ENCODE measurements at places on chromosomes 5 and 9.

DNA sequence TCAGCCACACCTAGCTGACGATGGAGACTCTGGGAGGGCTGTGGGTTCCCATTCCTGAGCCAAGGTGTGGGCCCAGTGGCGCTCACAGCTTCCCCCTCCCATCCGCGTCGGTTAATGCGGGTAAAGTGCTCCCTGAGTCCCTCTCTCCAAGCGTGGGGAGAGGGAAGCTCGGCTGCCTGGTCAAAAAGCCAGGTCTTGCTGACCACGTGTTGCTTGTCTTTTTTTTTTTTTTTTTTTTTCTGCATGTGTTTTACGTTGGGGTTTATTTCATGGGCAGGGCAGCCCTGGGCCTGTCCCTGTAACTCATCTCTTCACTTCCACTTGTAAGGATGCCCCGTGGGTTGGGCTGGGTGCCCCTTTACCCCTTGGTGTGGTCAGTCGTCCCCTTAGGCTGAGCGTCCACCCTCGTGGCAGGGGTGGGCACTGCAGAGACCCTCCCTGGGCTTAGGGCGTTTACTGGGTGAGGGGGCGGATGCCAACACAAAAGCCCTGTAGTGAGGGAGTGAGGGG, 11.9 kb downstream of the NKD2 start:
- no peak for DNase-seq

DNA sequence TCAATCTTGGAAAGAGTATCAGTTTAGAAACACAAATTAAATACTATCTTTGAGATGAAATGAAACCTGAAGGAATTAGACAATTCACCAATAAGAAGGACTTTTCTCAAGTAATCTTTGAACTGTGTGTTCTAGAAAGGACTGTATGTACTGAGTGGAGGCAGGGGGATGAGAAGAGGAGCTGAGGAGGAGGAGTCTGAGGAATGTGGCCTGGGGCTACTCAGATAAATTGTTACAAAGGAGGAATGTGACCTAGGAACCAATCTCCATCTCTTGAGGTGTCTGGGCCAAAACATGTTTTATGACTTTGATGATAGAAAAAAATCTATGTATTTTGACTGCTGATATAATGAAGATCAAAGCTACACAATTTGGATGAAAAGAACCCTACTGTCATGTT, 124.3 kb upstream of the ANKRD55 start:
- no peak for DNase-seq

GRCh38 chr9:113578882-113579282, 115.4 kb downstream of the RGS3 start:
- DNase-seq = no peak

DNA sequence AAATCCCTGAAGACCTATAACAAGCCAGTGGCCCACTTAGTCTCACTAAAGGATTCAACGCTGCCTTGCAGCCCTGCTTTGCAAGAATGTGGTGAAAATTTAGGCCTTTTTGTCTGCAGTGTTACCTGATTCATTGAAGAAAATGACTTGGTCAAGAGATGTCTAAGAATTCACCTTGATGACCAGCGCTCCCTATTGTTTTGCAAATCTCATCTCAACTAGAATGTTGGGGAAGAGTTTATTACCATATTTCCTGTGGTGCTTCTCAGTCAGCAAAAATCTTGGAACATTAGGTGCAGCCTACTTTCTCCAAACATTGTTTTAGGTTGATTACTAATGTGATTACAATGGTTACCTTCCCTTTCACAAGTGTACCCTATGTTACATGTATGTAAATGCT, 53.5 kb downstream of the PLK2 start:
- no peak for DNase-seq

GRCh38 chr5:67404256-67405100, 207.9 kb upstream of the CD180 start:
- no peak for DNase-seq

DNA sequence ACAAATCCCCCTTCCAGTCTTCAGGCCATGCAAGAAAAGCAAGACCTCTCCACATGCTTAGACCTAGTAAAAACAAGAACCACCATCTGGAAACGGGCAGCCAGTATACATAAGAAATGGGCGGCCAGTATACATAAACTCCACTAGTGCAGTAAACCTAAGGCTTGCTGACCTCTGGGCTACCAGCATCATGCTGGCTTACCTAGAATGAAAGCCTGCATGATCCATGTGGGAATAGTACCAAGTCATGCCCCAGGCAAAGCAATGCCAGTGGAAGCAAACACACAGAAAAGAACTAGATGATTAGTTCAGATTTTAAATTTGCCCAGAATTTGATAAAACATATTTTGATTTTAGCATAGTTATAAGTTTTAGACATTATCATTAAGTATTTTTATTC, 1346.4 kb downstream of the EFNA5 start:
- no peak for DNase-seq

- no peak for DNase-seq
Observed at GRCh38 chr9:1916095-1916494, 99.1 kb upstream of the SMARCA2 start.

GRCh38 chr5:68343421-68343826, 127.9 kb downstream of the PIK3R1 start:
- DNase-seq = peak; percentile 30

DNA sequence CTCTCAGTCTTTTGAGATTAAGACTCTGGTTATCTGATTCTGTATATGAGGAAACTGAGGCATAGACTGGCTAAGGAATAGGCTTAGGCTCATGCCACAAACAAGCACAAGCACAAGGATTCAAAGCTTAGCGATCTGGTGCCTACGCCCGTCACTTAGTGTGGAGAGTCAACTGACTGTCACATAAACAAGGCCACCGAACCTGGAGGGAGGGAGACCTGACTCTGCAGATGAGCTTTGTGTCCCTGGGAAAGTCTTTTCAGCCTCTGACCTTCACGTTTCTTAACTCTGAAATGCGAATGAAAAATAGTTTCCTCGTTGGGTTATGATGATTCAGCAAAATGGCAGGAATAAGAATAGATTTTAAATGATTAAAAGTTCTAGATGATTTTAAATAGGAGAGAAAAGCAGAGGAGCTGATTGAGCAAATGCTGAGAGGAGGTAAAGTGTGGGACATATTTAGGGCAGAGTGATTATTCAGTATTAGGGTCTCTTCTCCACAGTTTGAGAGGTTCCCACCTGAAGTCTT, 135.4 kb downstream of the GRIA1 start:
- DNase-seq = no peak

- peak; percentile 50 for DNase-seq
Observed at GRCh38 chr9:21801683-21802417, 586 bp upstream of the MTAP start.

GRCh38 chr9:24986331-24986730, 440.6 kb upstream of the IZUMO3 start:
- no peak for DNase-seq

GRCh38 chr5:114360816-114361723, 800 bp upstream of the KCNN2 start:
- DNase-seq = no peak

DNA sequence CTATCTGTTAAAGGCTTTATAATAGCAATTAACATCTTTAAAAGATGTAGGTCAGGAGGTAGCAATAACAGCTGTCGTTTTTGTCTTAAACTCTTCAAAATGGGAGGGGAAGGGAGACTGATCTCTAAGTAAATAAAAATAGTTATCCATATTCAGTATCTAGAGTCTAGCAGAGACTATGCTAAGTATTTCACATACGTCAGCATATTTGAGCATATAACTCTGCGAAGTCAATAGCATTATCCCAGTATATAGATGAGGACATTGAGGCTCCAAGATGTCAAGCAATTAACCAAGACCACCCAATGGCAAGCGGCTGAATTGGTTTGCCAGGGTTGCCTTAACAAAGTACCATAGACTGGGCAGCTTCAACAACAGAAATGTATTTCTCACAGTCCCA, 316.8 kb downstream of the MLLT3 start:
- no peak for DNase-seq

- DNase-seq = no peak
Observed at GRCh38 chr5:14767735-14768507, 103.4 kb downstream of the OTULIN start.

DNA sequence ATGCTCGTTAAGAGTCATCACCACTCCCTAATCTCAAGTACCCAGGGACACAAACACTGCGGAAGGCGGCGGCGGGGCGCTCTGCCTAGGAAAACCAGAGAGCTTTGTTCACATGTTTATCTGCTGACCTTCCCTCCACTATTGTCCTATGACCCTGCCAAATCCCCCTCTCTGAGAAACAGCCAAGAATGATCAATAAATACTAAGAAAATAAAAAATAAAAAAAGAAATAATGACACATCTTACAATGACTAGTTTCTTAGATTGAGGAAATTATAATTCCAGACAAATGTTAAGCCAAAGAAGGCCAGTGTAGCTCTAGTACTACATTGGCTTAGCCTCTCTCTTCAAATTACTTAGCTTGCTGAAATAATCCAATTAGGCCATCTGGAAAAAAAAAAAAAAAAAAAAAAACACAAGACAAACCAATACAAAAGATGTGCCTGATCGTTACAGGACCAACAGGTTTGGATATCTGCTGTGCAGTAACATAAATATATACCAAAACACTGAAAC, 58.0 kb downstream of the ANXA2R start:
- DNase-seq = no peak

DNA sequence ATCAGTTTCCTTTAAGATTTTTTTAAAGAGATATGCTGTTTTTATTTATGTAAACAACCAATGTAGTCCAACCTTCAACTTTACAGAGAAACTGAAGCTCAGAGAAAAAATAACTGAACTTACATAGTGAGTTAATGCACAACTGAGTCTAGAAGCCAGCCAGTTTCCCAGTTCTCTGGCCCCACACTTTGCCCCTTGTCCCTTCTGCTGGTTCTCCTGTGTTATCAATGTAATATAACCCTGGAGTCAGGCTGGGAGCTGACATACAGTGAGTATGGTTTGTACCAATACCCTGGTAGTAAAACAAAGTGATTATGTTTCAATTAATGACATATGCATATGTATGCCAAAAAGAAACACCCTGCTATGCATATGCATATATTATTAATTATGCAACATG, 32.2 kb upstream of the GRIA1 start:
- DNase-seq = no peak

- DNase-seq = no peak
Observed at GRCh38 chr9:105515811-105516413, 42.0 kb upstream of the FKTN start.

- no peak for DNase-seq
Observed at GRCh38 chr5:68770551-68770950, 323.3 kb upstream of the SLC30A5 start.

GRCh38 chr9:80632041-80632440, 1057.3 kb downstream of the TLE1 start:
- DNase-seq = no peak

DNA sequence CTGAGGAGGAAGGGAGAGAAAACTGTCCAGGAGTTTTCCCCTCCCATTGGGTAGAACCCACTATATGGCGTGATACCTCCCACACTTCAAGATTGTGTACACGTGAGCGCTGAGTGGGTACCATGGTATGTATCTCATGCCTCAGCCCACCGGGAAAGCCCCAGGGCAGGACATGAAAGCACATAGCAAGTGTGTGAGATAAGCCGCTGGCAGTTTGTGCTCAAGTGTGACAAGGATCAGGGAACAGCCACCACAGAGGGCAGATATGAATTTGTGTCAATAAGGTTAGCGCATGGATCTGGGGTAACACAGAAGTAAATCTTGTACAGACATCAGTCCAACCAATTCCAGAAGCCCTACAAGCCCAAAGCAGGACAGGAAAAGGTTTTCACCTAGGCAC, 42.6 kb upstream of the NAA35 start:
- no peak for DNase-seq

DNA sequence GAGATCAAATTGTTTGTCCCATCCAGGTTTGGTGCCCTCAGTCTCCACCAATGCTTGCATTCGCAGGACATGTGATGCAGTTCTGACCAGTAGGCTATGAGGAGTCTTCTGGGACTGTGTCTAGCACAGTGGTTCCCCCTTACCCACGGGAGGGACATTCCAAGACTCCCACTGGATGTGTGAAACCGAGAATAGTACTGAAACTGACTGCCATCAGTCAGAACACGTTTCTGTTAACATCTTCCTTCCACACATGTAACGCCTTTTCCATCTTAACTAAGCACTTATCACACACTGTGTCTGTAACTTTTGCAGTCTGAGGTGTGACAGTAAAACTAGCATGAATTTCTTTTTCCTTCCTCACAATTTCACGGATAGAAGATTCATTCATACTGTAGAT, 74.7 kb downstream of the PTTG1 start:
- no peak for DNase-seq

GRCh38 chr5:108670591-108671289, 77.0 kb upstream of the FER start:
- DNase-seq = no peak

- no peak for DNase-seq
Observed at GRCh38 chr9:21311889-21312288, 6.8 kb upstream of the IFNA5 start.

DNA sequence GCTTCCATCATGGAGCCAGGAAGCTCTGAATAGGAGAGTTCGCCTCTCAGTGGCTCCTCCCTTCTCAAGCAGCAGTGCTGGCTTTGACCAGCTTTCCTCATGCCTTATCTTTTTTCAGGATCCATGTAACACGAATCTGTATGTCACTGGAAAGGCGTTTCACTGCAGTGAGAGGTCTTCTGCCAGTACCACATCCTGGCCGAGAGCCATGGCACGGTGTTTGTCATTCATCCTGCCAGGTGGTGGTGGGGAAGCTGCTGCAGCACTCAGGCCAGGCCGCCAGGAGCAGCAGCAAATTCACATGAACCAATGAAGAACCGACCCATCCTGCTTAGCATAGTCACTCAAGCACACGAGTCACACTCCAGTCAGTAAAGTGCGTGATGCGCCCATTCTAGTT, 179.0 kb downstream of the FANCC start:
- DNase-seq = no peak

GRCh38 chr9:100206899-100207298, 107.9 kb downstream of the INVS start:
- no peak for DNase-seq

- no peak for DNase-seq
Observed at GRCh38 chr5:6117212-6117611, 261.1 kb downstream of the MED10 start.

GRCh38 chr5:92678640-92679039, 902.4 kb downstream of the NR2F1-AS1 start:
- DNase-seq = no peak

DNA sequence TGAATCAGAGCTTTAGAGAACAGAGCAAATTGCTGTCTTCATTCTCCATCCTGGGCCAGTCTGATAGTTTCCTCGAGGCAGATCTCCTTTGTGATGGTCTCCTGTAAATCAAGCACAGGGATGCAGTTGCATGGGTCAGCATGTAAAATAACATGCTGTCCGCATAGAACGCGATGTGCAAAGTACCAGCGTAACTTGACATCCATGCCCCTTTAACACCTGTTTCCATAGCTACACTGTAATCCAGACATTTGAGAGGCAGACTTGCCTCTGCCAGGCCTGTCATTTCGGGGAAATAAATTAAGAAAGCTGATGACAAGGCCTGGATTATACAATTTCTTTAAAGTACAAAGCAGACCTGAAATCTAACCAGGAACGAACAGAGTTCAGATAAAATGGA, 413.5 kb downstream of the TLE4 start:
- DNase-seq = no peak

- DNase-seq = no peak
Observed at GRCh38 chr5:72231991-72232703, 87.9 kb downstream of the MRPS27 start.
